LNCaP clone FGC (cell line): ENCODE measurements at places on chromosomes 2 and 18.

- DNase-seq: no peak
Observed at GRCh38 chr2:146374505-146374904, 1470.3 kb upstream of the ACVR2A start.

DNA sequence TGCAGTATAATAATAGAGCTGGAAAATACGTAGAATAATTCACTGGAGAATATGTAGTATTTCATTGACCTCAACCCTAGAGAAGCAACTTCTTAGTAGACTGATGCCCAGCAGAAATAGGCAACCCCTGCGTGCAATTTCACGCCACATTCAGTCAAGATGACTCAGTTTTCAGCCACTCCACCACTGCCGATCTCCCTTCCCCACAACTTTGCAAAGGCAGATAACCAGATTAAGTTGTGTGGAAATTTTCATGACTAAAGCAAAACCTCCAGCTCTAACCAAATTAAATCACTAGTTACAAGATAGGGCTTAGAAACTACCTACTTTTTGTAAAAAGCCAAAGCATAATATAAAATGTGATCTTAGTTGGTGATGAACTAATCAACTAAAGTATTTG, 63.3 kb upstream of the STK17B start:
- no peak for DNase-seq

GRCh38 chr2:74715081-74715791, 61.2 kb downstream of the SEMA4F start:
- DNase-seq: no peak

DNA sequence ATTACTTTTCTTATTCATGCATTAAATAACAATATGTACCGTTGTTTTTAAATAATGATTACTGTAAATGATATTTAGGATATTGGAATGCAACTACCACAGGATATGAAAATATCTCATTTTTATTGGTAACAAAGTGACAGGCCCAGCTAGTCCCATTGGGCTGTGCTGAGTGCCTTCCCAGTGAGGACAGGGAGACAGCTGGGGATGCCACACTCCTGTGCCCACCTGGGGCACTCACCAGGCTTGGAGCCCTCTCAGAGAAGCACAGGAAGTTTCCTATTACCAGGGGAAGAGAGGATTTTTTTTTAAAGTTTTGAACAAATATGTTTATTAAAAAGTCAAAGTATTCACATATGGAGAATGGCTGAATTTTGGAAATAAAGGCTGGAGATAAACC, 48.9 kb downstream of the PARD6G start:
- no peak for DNase-seq

DNA sequence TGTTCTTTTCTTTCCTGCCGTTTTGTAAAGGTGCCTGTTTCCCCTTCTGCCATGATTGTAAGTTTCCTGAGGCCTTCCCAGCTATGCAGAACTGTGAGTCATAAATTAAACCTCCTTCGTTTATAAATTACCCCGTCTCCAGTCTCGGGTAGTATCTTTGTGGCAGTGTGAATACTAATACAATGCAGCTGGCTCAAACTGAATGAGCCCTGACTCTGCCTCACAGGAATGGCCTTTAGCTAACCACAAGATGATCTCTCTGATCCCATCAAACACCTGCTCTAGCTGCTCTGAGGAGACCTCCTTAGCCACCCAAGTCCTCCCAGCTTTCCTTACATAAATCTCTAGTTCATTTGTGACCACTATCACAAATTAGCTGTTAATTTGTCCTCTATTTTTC, 41.5 kb upstream of the CAB39 start:
- DNase-seq: no peak

DNA sequence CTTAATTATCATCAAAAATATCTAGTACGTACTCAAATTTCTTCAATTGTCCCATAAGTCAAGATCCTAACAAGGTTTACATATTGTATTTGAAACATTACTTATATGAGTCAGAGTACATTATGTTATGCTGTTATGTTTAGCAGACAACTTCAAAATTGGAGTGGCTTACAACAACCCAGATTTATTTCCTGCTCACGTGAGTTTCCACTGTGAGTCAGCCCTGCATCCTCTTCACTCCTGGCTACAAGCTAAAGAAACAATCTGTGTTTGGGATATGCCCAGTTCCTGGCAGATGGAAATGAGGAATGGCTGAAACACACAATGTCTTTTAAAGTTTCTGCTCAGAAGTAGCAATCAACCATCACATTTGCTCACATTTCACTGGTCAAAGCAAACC, 31.5 kb upstream of the TANC1 start:
- DNase-seq: no peak

DNA sequence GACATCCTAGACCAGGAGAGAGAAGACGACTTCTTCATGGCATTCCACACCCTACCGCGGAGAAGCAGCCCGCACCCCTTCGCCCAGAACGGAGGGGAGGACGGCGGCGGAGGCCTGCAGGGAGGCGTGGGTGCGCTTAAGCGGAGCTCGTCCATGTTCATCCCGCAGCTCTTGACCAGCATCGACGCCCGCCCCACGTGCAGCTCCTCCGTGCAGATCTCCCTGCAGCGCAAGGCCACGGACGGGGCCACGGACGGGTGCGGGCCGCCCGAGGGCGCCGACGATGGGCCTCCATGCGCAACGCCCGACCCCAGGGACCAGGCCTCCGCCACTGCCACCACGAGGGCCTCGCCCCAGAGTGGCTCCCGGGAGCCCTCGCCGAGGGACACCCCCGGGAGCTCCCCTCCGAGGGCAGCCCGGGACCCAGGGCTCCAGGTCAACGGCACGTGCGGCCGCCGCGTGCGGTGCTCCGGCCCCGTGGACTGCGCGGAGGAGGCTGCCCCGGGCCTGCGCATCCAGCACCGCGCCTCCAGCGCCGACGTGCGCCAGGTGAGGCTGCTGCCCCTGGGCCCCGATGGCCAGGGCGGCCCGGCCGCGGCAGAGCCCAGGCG, 211.8 kb downstream of the NEDD4L start:
- DNase-seq: no peak
